Bronchus fibroblast of lung (primary cell): ENCODE measurements at places on chromosomes 1 and 21. TPM values are rescaled to one million over a fixed set of nuclear protein-coding genes. Genes with fewer than 3 reads are reported as not detected.

The AGMAT gene
- total RNA-seq: 2.1 and 3.9 TPM in 2 replicates

The NR1I3 gene
- total RNA-seq: not detected in 2 replicates

The AIM2 gene
- total RNA-seq: not detected in 2 replicates

The TBX19 gene
- 0.34 and 0.59 TPM in 2 replicates for total RNA-seq

The FCRL5 gene
- not detected in 2 replicates for total RNA-seq

The TNFRSF18 gene
- total RNA-seq: 0.34 TPM in 1 of 2 replicates, not detected in the other

The KDM1A gene
- total RNA-seq: 101 and 105 TPM in 2 replicates

The RHBDL2 gene
- total RNA-seq: not detected in 2 replicates

The PRR9 gene
- not detected in 2 replicates for total RNA-seq

The KHDC4 gene
- total RNA-seq: 16.5 and 22.6 TPM in 2 replicates

The SH2D1B gene
- total RNA-seq: 0.15 TPM in 1 of 2 replicates, not detected in the other

The GNAT2 gene
- 0.30 TPM in 1 of 2 replicates, not detected in the other for total RNA-seq

The CR1L gene
- not detected in 2 replicates for total RNA-seq

The CHI3L2 gene
- total RNA-seq: 1.5 TPM in 1 of 2 replicates, not detected in the other

The LHX8 gene
- total RNA-seq: not detected in 2 replicates

The B3GALT2 gene
- total RNA-seq: 0.59 and 1.2 TPM in 2 replicates

The DIO1 gene
- not detected in 2 replicates for total RNA-seq

The OR14K1 gene
- total RNA-seq: not detected in 2 replicates

The LRRC8C gene
- total RNA-seq: 8.2 and 10.4 TPM in 2 replicates

The HSPA13 gene
- 29.6 and 37.2 TPM in 2 replicates for total RNA-seq

The RUNX1 gene
- total RNA-seq: 10.1 and 11.4 TPM in 2 replicates

The SPRR3 gene
- not detected in 2 replicates for total RNA-seq

The S100A2 gene
- total RNA-seq: 4.5 and 10.8 TPM in 2 replicates

The COL24A1 gene
- 0.15 and 0.34 TPM in 2 replicates for total RNA-seq

The USH2A gene
- total RNA-seq: under 0.01 TPM in 1 of 2 replicates, not detected in the other

The ZMYM1 gene
- total RNA-seq: 9.4 and 13.3 TPM in 2 replicates

The AMY1C gene
- not detected in 2 replicates for total RNA-seq

The MAB21L3 gene
- not detected in 2 replicates for total RNA-seq

The KLHDC9 gene
- total RNA-seq: 1.8 and 2.9 TPM in 2 replicates

The OVAAL gene
- total RNA-seq: not detected in 2 replicates

The INAVA gene
- total RNA-seq: 0.34 and 2.5 TPM in 2 replicates

The DCST1 gene
- not detected in 2 replicates for total RNA-seq
